ENCODE measurements at places on chromosomes 7 and 10.

DNA sequence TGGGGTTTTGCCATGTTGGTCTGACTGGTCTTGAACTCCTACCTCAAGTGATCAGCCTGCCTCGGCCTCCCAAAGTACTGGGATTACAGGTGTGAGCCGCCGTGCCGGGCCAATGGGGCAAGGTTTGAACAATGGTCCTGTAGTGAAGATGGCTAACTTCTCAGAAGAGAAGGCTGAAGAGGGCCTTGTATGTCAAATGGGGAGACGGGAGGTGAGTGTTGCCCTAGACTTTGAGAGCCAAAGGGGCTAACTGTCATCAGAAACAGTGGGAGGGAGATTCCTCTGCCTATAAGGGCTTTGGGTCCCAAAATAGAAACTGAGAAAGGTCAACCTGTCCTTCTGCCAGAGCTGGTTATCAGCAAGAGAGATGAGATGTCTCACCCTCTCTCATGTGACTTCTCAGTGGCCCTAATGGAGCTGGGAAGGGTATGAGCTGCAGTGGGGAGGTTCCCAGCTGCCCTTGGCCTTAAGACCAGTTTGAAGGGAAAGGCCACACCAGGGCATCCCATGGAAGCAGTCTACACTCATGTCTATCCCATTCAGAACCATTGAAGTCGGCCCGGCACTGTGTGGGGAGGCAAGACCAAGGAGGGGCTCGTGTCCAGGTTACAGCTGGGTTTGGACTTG lies 1.3 kb upstream of the SAMD8 start:
- no peak for DNase-seq

DNA sequence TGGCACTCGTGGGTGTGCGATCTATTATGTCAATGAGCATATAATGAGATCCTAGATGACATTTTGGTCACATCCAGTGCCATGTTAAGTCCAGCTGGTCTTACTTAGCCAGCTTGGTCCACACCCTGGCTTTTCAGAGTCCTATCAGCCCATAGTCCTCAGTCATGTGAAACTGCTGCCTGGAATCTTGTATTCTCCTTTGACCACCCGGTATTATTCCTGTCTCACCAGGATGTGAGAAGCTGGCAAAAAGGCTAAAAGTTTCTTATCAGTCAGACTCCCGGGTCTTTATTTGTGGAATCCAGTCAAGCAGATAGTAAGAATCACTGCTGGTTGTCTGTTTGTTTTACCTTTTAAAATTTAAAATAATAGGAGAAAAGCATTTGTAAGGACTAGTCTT lies 705.6 kb upstream of the GHITM start:
- DNase-seq, result no peak

GRCh38 chr10:60254776-60255175 lies 134.9 kb downstream of the ANK3 start:
- no peak for DNase-seq

- DNase-seq, result no peak
Measured at GRCh38 chr10:128297709-128298378, 171.6 kb upstream of the MKI67 start.

GRCh38 chr7:51324206-51324898 lies 7.7 kb upstream of the COBL start:
- no peak for DNase-seq

Measured in CD4-positive, alpha-beta T cell treated with Interleukin-6 at 100 ng/mL for 8 hours (primary cell).